ENCODE measurements at places on chromosomes 11 and 22.

DNA sequence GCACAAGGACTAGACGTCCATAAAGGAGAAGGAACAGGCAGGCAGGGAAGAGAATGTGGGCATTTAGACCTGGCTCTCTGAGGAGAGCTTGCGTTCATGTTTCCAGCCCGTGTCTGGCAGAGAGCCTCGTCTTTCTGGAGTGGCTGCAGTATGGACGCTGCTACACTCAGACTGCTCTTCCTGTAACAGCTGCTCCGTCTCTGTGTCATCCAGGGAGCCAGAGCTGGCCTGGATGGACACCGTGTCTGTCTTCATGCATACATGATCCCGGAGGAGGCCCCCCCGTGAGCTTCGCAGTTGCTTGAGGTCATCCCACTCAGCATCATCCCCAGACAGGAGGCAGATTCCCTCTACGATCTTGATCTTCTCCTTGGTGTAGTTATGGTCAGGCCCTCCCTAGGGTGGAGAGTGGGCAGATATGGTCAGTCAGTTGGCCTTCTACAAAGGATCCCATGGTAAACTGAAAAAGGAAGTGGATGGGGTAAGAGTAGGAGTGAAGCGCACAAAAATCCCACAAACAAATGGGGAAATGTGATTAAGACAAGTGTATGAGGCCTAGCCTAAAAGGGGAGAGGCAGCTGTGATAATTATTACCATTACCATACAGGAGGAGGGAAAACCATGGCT lies 13.0 kb upstream of the CKAP5 start:
- no peak for DNase-seq

DNA sequence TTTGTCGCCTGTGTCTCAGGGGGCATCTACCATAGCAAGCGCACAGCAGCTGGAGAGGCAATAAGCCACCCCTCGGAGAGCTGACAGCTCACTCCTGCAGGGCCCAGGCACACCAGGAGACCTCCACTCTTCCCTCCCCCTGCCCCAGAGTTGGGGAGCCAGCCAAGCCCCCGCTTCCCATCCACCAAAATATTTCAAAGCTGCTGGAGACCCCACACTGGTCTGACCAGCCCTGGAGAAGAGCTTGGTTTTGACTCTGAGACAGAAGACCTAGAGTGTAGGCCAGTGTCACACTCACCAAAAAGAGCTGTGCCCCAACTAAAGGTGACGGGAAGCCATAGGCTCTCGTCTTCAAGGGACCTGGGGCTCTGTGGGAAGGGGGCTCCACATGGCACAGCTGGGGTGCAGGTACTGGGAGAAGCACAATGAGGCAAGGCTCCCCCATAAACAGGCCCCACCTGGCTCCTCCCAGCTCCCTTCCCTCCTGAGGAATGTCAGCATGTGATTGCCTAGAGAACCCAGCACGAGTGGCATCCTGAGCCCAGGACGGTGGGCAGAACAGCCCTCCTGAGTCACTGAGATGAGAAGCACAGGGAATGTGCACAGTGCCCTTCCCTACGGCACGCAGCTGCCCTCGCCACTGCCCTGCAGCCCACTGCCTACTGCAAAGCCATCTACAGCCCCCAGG lies 5.8 kb upstream of the GNAZ start:
- no peak for DNase-seq

DNA sequence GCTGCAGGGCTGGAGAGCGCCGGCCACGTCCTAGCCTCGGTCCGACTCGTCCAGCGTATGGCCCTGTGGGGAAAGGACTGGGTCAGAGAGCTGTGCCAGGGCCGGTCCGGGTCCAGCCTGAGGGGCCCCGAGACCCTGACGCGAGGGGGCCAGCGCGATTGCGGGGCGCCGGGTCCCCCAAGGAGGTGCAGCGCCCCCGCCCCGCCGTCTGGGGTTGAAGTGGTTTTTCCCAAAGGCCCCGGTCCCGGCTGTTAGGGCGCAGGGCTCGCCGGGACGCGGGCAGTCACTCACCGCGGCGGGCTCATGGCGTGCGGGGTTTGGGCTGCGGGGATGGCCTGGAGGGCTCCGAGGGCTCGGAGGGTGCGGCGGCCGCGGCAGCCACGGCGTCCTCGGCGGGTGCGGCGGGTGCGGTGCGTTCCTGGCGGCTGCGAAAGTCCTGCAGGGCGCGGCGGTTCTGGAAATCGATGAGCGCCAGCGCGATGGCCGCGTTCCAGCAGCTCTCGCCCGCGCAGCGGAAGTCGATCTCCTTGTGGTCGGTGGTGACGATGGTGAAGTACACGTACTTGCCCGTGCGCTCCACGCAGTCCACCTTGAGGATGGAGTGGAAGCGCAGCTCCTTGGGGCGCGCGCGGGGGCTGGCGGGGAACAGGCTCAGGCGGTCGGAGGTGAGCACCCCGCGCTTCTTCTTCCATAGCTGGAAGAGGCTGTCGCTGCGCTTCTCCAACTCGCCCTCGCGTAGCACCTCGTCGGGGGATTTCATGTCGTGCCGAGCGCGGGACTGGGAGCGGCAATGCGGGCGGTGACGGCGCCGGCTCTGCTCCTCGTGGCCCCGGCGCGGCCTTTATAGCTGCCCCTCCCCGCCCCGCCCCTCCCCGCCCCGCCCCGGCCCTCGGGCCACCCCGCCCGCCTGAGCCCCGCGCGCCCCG lies at the start of gene PHLDA2:
PHLDA2 (minus strand) TSS at position 816 of the 926 bp plus-strand sequence; CDS start at position 760, 56 bp downstream.
- peak; percentile 79 for DNase-seq

- no peak for DNase-seq
Measured at GRCh38 chr11:46332568-46333393, 14.5 kb upstream of the DGKZ start.

DNA sequence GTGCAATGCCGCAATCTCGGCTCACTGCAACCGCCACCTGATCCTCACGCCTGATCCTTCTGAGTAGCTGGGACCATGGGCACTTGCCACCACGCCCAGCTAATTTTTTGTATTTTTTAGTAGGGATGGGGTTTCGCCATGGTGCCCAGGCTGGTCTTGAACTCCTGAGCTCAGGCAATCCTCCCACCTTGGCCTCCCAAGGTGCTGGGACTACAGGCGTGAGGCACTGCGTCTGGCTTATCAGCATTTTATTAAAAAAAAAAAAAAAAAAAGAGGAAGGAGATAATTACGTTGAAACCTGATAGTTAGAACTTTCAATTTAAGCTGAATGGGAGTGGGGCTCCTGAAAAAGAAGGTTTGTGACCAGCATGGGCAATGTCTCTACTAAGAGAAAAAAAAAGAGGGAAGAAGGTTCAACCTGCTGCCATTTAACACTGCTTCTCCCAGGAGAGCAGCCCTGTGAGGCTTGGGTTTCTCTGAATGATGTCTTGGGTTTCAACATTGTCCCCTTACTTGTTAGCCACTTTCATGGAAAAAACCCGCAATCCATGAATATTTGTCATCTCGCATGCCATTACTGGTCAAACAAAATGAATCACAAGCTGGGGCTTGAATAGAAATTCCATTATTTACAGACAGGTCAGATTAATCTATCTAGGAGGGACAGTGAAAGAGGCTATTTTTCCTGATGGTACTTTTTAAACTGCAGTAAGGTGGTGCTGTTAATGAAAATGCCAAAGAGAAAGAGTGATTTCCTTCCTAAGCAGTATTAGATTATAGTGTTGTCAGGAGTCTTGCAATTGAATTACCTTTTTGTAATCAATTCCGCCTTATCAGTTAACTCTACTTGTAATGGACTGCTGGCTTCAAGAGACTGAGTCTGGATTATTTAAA lies 72.5 kb downstream of the PACS1 start:
- DNase-seq: peak; percentile 75

DNA sequence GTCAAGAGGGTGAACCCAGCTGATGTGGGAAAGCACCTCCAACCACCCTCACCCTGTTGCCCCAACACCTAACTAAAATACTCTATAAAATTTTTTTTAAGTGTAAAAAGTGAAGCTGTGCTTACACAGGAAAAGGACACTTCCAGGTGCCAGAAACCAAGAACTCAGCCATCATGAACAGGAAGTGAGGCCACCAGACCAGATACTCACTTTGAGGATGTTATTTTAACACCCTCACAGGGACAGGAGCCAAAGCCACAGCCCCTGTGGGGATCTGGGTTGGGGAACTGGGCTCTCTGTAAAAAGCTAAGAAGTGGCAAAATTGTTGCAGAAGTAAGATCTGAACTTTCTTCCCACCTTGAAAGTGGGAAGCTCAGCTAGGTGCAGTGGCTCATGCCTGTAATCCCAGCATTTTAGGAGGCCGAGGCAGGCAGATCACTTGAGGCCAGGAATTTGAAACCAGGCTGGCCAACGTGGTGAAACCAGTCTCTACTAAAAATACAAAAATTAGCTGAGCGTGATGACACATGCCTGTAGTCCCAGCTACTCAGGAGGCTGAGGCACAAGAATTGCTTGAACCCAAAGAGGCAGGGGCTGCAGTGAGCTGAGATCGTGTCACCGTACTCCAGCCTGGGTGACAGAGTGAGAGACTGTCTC lies 3.8 kb downstream of the RSPH14 start:
- DNase-seq: peak; percentile 40

DNA sequence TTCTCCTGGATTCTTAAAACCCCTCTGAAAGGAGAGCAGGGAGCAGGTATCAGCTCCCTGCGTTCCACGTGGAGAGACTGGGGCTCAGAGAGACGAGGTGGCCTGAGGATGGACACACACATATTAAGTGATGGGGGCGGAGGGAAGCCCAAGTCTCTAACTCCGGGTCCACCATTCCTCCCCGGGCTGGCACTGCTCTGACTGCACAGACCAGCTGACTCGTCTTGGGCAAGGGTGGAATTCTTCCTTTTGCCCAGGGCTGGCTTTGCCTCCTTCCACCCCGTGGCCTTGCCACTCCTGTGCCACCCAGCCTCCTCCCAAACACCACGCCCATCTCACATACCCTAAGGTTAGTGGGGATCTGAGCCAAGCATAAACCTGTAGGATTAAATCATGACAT lies 65.0 kb downstream of the BUD13 start:
- no peak for DNase-seq

DNA sequence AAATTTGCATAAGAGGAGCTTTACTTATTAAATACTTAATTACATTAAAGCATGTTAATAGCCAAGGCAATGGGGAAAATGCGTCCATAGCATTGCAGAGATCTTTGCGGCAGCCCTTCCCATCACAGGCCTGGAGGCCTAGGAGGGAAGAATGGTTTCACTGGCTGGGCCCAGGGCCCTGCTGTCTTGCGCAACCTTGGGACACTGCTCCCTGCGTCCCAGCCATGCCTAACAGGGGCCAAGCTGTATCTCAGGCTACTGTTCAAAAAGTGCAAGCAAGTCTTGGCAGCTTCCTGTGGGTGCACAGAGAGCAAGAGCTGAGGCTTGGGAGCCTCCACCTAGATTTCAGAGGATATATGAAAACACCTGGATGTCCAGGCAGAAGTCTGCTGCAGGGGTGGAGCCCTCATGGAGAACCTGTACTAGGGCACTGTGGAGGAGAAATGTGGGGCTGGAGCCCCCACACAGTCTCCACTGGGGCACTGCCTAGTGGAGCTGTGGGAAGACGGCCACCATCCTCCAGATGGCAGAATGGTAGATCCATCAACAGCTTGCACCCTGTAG lies 46.0 kb downstream of the THAP12 start:
- DNase-seq: no peak

DNA sequence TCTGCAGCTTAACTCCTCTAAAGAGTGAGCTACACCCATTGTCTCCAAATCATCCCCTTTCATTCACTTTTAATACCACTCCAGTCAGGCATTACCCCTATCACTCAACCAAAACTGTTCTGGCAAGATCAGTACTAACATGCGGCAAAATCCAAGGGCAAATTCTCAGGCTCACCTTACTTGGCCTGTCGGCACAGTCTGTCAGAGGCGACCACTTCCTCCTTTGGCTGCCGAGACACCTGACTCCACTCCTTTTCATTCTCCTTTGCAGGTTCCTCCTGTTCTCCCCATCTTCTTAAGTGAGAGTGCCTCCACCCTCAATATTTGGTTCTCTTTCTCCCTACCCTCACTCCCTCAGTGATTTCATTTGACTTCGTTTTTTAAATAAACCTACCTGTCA lies 4.2 kb downstream of the C11orf91 start:
- DNase-seq: no peak

GRCh38 chr22:39745789-39746188 lies 147.8 kb downstream of the ENTHD1 start:
- DNase-seq: no peak

DNA sequence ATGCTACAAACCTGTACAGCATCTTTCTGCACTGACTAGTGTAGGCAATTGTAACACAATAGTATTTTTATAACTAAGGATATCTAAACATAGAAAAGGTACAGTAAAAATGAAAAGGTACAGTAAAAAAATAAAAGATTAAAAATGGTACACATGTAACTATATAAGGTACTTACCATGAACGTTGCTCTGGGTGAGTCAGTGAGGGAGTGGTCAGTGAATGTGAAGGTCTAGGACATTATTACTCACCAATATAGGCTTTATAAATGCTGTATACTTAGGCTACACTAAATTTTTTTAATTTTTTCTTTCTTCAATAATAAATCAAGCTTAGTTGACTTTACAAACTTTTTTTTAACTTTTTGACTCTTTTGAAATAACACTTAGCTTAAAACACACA lies 59.9 kb downstream of the EIF3M start:
- DNase-seq: peak; percentile 34

DNA sequence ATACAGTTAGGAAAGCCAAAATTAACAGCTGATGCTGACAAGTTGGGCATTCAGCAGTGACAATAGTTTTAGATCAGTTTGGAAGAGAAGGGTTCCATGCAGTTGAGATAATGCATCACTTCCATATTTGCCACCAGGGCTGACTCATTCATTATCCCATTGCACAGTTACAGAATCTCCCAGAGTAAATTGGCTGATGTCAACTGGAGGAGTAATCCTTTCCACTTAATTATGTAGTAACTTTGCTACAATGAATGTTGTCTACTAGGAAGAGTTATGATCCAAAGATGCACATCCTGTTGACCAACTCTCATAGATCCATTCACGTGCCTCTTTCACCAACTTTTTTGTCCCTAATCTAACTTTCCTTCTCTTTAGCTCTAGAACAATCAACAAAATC lies 123.3 kb upstream of the LUZP2 start:
- DNase-seq: no peak

DNA sequence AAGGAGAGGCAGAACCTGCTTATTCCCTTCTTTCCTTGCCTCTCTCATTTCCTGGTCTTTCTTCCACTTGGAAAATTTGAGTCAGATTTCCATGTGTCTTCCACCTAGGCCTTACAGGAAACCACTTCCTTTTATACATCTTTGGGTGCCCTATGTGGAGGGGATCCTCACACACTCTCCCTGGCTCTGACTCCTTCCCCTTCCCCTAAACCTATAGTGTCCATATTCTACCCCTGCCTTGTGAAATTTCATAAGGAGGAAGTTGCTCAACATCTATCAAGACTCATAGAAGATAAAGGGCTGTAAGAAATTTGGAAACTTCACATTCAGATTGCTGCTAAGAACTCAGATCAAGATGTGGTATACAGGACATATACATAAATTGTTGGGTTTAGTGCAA lies 20.4 kb downstream of the TUG1 start:
- no peak for DNase-seq
